Panc1 (cell line): ENCODE measurements at places on chromosomes 6 and 20. TPM values are rescaled to one million over a fixed set of nuclear protein-coding genes. Genes with fewer than 3 reads are reported as not detected.

NNAT gene
- total RNA-seq, result not detected

THEMIS gene
- 0.05 TPM for total RNA-seq

CLVS2 gene
- 1.1 TPM for total RNA-seq

ACTL10 gene
- not detected for total RNA-seq

PTCHD4 gene
- total RNA-seq, result not detected

KPNA5 gene
- 16.2 TPM for total RNA-seq

WFDC2 gene
- 1.6 TPM for total RNA-seq
